Dermis blood vessel endothelial cell (primary cell): ENCODE measurements at places on chromosomes 2 and 18. TPM values are rescaled to one million over a fixed set of nuclear protein-coding genes. Genes with fewer than 3 reads are reported as not detected.
A peak's percentile ranks its signal among the peaks of the same experiment; 100 is the strongest.

DNA sequence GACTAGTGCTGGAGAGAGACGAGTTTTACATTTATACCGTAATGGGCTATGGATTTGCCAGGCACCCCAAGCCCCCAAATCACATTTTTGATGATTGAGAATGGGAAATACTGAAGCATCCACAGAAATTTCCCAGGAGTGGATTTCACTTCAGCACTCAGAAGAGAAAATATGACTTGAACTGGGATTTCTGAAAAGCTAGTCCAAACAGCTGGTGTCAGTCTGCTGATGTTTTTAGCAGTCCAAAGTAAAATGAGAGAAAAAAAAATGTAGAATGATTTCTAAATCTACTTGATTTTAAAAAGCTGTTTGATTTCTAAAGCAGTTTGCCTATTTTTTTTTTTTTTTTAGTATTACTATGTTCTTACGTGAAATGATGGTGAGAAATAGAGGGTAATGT, 105.0 kb downstream of the PLEKHM3 start:
- DNase-seq: no peak

DNA sequence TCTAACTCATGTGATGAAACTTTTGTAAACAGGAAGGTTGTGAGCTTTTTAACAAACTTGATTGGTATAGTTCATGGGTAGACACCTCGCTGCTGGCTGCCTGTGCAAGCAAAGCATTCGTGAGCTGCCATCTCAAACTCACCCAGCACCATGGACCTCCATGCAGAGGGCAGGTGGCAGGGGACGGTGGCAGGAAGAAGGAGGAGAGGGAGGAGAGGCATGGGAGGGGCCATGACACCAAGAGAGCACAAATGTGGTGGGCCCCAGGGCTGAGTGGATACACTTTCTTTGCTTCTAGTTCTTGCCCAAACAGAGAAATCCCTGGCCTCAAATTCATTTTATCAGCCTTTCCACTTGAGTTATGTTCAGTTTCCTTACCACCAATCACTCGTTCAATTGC, 29.1 kb downstream of the AFG3L2 start:
- DNase-seq: no peak

DSG4 gene
- not detected in 2 replicates for total RNA-seq

ABCB11 gene
- under 0.01 and 0.09 TPM in 2 replicates for total RNA-seq

FSHR gene
- total RNA-seq: not detected in 2 replicates

GRCh38 chr2:45275242-45275805, 266.1 kb upstream of the SIX2 start:
- DNase-seq: peak; percentile 61

DNA sequence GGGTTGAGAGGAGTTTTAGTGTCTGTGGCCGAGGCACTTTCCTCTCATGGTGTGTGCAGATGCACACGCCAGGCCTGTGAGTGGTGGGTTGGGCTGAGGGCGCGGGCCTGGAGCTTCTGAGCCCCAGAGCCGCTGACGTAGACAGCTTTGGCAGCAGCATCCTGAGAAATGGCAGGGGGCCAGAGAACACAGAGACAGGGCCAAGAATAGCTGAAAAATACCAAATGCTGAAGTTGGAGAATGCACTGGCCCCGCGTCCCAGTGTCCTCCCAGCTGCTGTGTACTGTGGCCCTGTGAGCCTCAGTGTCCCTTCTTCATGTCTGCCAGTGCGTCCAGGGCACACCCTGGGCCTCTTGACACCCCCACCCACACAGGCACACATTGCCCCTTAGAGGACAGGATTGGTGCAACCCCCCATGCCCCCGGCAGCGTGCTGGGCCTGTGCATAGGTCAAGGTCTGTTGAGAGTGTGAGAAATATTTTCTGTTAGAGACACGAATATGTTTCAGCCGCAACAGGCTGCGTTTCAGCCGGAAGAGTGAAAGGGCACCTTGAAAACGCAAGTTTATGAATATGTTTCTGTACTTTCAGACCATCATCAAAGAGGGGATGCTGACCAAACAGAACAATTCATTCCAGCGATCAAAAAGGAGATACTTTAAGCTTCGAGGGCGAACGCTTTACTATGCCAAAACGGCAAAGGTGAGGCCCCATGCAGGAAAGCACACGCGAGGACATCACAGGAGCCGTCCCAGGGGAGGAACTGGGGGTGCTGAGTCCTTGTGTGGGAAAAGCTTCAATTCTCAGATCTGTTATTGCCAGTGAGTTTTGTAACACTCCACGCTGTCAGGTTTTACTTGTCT, 33.6 kb downstream of the DGKD start:
- DNase-seq: peak; percentile 94

SPEG gene
- total RNA-seq: 0.09 and 1.7 TPM in 2 replicates

ACOXL gene
- 0.05 TPM in 1 of 2 replicates, not detected in the other for total RNA-seq

DNA sequence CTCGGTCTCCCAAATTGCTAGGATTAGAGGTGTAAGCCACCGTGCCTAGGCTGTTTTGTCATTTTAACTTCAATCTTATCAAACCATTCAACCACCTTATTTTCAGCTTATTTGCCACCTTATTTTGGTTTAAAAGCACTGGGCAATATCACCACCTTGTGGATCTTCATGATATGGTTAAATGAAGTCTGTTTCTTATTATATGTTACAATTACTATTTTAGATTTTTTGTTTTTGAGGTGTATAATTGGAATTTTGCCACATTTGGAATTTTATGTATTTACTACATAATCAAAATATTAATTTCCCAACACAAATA, 43.8 kb upstream of the SCN9A start:
- peak; percentile 74 for DNase-seq

- no peak for DNase-seq
Measured at GRCh38 chr2:236417150-236417549, 152.5 kb upstream of the ACKR3 start.

DNA sequence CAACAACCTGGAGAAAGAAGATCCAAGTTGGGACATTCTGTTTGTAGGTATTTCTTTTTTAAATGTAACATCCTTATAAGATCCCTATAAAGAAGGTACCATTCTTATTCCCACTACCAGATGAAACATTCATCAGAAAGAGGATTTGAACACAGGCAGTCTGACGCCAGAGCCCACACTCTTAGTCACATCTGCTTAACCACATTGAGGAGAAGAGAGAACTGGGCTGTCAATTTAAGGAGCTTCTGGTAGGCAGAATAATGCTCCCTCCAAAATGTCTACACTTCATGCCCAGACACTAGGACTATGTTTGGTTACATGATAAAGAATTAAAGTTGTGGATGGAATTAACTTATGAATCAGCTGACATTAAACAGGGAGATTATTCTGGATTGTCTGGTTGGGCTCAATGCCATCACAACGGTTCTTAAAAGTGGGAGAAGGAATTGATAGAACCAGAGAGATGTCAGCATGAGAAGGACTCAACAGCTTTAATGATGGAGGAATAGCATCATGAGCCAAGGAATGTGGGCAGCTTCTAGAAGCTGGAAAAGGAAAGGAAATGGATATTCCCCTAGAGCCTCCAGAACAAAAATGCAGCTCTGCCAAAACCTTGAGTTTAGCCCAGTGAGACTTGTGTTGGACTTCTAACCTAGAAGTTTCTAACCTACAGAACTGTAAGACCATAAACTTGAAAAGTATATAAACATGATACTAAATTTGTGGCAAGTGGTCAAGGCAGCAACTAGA, 82.2 kb downstream of the KLF7 start:
- DNase-seq: no peak

DNA sequence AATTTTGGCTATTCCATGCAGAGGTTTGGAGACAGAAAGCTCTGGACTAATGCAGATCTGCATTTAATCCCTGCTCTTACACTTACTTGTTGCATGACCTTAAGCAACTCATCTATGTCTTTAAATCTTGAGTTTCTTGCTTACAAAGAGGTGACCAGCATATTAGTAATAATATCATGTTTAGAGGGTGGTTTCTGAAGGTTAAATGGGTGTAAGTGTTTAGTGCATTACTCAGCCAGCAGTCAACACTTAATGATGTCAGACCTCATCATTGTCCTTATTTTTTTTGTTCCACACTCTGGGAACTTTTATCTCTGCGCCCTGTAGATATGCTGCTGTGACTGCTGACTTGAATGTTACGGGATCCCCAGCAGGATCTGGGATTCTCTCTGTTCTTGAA, 1.7 kb downstream of the IL1RL1 start:
- peak; percentile 22 for DNase-seq

- DNase-seq: no peak
Measured at GRCh38 chr2:133485868-133486267, 82.4 kb downstream of the NCKAP5 start.

PREPL gene
- 19.4 and 26.8 TPM in 2 replicates for total RNA-seq

GRCh38 chr2:25558262-25558661, 115.1 kb downstream of the DTNB start:
- DNase-seq: peak; percentile 88

DNA sequence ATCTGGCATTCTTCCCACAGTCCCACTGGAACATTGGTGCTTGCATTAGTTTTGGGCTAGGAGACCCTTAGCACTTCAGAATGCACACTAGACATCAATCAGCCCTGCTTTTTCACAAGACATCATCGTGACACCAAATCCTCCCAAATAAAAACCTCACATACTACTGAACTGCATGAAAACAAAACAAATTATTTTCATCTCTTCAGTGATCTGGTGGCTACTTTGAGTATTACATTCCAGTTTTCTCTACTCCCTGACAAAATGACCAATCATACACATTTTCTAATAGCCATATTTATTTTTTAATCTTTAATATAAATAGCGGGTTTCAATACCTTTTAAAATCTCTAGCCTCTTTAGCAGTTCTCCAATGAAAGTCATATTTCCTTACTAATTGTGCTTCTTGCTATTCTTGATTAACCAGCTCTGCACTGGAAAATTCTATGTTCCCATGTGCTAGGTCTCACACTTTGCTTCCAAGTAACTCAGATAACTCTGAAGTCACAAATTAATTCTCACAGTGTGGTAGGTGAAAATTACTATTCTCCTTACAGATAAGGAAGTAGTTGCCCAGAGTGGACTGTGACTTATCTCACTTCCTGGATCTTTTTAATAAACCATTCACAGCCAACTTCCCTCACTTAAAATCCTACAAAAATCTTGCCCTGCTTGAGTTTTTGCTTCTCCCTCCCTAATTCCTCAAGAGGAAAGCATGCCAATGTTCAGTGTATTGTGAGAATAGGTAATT, 82.5 kb upstream of the EPB41L3 start:
- no peak for DNase-seq

DNA sequence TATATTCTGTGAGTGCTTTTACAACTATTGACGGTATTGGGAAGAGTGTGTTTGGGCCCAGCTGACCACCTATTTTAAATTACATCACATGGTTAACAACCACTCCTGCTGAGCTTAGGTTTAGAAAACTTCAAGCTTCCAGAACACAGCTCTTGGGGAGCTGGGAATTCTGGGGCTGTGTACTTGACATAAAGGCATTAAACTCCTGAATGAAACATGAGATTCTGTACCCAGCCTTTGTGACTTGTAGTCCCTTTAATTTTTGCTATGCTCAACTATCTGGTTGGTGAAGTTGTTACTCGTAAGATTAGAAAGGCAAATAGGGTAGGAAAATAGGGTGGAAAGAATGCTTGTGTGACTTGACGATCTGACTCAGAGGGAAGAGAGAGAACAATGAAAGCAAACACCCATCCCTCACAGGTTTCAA, 66.9 kb downstream of the LTBP1 start:
- DNase-seq: peak; percentile 64

DNA sequence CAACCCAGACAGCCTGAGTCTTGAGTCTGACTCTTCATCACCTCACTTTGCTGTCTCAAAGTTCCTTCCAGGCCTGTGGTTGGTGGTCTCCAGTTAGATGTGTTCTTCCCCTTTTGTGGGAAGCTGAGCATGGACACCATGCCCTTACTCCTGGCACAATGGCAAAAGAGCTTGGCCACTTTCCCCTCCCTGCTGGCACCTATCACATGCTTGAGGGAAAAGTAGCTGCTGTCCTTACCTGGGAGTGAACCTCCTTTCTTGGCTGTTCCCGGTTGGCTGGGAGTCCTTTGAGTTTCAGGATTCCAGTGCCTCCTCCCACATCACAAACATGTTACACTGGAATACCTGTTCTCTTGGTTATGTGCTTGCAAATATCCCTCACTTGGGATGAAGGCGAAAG, 97.8 kb downstream of the GATA6 start:
- no peak for DNase-seq

- peak; percentile 100 for DNase-seq
Measured at GRCh38 chr2:28621172-28622100, 125.6 kb downstream of the PLB1 start.

ANKRD30B gene
- total RNA-seq: under 0.01 TPM in 1 of 2 replicates, not detected in the other

- no peak for DNase-seq
Measured at GRCh38 chr2:2557475-2557874, 226.4 kb upstream of the MYT1L start.

GRCh38 chr2:37250869-37251740, 19.6 kb downstream of the NDUFAF7 start:
- no peak for DNase-seq

OLA1 gene
- total RNA-seq: 85.6 and 139 TPM in 2 replicates

- no peak for DNase-seq
Measured at GRCh38 chr2:160907738-160908137, 252.5 kb upstream of the TANK start.

GNAL gene
- total RNA-seq: 0.51 and 0.68 TPM in 2 replicates

DNA sequence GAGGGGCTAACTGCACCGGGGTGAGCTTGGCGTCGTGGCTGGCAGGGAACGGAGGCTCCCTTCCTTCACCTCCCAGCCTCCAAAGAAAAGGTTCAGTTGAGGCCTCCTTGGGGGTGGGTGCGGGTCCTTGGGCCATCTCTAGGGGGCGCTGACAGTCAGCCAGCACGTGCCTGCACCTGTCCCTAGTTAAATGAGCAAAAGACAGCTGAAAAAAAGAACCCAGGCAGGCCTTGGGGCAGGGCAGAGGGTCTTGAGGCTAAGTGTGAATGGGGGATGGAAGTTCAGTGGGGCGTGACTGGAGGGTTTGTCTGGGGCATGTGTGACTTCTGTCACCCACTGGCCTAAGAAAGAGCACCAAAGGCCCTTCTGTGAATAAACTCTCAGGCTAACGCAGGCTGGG, 56.4 kb downstream of the ZFP36L2 start:
- peak; percentile 73 for DNase-seq

EFEMP1 gene
- 10,451 and 12,229 TPM in 2 replicates for total RNA-seq

GRCh38 chr2:147492471-147492870, 352.4 kb upstream of the ACVR2A start:
- no peak for DNase-seq

DNA sequence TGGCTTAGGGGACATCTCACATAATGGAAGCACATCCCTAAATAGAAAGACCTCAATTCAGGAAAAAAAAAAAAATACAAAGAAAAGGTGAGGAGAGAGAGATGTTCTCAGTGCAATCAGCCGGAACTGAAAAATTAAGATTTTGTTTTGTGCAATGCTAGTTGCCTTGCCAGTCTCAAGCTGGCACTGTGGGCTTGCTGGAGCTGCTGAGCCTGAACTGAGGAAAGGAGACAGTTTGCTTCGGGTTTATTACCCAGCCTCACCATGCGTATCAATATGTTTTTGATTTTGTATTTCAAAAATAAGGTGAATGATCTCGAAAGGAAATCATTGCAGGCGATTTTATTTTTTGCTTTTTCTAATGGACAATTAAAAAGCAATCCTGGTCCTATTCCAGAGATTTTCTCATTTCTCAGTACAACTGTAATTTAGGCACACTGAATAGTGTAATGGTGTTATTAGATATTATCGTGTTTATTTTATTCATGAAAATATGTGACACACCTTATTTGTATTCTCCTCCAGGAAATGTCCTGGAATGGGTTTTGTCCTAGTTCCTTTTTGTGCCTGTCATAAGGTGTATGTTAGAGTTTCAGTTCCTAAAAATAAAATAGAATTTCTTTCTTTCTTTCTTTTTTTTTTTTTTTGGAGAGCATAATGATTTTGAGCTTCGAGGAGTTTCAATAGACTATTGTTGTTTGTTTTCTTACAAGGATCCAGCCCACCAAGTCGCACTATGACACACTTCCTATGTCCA, 72.8 kb upstream of the ZEB2 start:
- DNase-seq: peak; percentile 13
